ENCODE measurements at places on chromosomes 13 and 19.

GRCh38 chr13:74560325-74560724 lies 426.1 kb upstream of the KLF12 start:
- no peak for DNase-seq

- DNase-seq: no peak
Measured at GRCh38 chr13:46541210-46541609, 11.8 kb upstream of the LRCH1 start.

DNA sequence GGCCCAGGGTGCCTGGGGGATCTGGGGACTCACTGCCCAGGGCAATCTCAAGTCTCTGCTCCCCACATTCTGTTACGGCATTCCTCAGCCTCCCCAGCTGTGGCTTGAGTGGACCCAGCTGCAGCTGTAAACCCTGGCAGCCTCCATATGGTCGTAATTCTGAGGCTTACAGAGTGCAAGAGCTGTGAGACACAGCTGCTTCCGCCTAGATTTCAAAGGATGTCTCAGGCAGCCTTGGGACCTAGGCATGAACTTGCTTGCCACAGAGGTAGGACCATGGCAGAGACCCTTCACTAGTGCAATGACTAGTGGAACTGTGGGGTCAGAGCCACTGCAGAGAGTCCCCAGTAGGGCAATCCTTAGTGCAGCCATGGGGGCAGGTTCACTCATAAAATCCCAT lies 297.5 kb downstream of the ENOX1 start:
- no peak for DNase-seq

DNA sequence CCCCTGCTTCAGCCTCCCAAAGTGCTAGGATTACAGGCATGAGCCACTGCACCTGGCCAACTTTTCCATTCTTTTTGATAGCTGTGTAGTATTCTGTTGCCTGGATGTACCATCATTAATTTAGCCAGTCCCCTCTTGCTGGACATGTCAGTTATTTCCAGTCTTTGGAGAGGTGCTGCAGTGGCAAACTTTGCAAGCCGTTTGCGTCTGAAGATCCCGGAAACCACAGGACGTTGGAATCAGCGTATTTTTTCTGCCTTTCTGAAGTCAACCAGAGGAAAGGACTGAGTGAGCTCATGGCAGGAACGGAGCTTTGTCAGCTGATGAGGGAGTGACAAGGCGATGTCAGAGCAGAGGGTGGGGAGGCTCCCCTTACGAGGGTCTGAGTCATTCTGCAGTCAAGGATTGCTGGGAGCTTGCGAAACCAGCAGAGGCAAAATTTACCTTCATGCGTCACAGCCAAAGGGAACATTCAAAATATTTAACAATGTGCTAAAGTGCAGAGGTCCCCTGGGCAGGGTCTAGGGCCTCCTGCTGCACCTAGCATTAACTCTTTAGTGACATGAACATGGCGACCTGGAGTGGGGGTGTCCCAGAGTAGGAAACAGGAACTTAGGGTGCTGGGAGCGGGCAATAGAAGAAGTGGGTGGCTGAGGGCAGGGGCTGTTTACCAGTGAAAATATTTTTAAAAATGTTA lies 5.6 kb downstream of the C5AR1 start:
- DNase-seq: peak; percentile 84

DNA sequence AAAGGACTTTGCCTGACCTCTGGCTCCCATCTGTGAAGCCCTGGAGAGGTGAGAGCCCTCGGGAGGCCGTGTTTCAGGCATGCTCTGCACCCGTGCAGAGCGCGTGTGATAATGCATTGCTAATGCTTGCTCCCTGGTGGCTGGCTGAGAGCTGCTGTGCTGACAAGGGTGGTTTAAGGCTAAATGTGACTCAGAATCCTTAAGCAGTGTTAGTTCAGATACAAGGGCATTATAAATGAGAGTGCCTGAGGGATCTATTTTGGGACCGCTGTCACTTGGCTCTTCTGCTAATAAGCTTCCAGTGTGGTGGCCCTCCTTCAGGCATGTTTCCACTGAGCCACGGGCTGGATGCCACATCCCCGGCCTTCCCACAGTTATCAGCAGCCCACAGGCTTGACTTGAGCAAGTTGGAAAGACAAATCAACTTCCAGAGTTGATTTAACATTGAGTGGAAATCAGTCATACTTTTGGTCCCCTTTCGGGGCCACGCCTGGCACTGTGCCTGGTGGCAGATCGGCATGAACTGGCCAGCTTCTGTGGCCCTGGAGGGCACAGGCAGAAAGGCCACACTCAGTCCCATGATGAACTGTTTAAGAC lies 17.0 kb downstream of the ALOX5AP start:
- DNase-seq: no peak

All from SIG-M5 (cell line).